ENCODE measurements at places on chromosomes 2 and 18.

- DNase-seq, result no peak
Observed at GRCh38 chr2:156647377-156648010, 211.3 kb downstream of the GPD2 start.

GRCh38 chr2:67824186-67824585 lies 238.6 kb downstream of the C1D start:
- no peak for DNase-seq

GRCh38 chr18:77530732-77531131 lies 281.1 kb downstream of the GALR1 start:
- no peak for DNase-seq

- no peak for DNase-seq
Observed at GRCh38 chr2:48888066-48888465, 132.5 kb upstream of the LHCGR start.

DNA sequence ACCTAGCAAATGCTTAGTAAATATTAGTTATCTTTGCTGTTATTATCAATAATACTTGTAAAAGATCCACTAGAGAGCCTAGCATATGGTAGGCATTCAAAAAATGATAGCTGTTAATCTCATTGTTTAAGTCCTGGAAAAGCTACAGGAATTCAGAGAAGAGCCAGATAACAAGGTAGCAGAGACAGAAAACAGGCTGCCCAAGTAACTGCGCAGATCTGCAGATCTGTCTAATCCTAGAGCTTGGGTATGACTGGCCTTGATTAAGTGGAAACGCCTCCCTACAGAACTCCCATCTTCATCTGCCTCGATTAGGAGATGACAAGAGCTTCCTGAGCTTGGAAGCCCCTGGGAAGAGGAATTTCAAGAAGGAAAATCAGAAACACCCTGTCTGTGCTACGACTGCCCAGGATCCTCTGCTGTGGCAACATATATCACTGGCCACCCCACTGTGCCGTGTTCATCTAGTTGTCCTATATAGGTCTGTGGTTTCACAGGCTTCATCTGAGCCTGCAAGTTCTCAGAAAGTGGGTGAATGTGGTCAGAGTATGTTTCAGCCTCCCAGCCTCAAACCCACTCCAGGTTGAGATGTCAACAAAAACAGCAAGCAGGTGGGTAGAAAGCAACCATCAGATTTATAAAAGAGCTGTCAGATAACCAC lies 151.5 kb upstream of the PKDCC start:
- no peak for DNase-seq

Measured in NCI-H187 treated with DMSO at 0.1 percent for 48 hours (cell line).